ENCODE measurements at places on chromosomes 6 and 20. TPM values are rescaled to one million over a fixed set of nuclear protein-coding genes. Genes with fewer than 3 reads are reported as not detected.

DNA sequence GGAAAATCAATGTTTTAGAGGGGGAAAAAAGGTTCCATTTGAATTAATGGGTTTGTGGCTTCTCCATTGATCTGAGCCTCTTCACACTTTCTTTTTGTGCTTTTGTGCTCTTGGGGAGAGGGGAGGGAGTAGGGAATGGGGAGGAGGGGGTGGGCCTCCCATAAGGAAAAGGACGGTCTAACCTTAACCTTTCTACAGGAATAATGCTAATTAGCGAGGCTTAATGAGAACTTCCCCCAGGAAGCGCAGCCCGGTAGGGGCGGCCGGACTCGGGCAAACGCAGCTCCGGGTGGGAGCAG is 103.0 kb downstream of the NOL4L start:
- DNase-seq: no peak

DNA sequence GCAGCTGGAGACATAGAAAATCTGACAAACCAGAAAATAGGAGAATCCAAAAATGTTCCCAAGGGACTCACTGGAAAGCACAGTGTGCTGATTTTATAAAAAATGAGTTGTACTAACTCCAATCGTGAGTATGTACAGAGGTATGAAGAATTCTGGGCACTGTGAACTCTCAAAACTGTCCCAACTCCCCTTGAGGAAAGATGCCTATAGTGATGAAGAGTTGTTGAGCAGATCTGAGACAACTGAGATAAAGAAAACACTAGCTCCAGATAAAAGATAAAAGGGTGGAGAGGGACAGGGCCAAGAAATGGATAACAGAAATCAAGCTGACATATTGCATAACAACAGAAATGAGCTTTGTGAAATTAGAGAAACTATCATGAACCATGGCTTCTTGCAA is 481.4 kb downstream of the MAFB start:
- DNase-seq: no peak

- no peak for DNase-seq
Measured at GRCh38 chr6:44072452-44072958, 54.7 kb downstream of the MRPL14 start.

The BCAS1 gene
- 0.15 TPM for total RNA-seq

GRCh38 chr20:36116807-36117441 is 37.6 kb upstream of the EPB41L1 start:
- DNase-seq: no peak

GRCh38 chr6:143205991-143206390 is 145.3 kb downstream of the AIG1 start:
- DNase-seq: no peak

- no peak for DNase-seq
Measured at GRCh38 chr20:55354720-55355119, 650.6 kb downstream of the CBLN4 start.

The TRIM15 gene
- not detected for total RNA-seq

- DNase-seq: no peak
Measured at GRCh38 chr6:115485400-115485799, 575.3 kb downstream of the FRK start.

DNA sequence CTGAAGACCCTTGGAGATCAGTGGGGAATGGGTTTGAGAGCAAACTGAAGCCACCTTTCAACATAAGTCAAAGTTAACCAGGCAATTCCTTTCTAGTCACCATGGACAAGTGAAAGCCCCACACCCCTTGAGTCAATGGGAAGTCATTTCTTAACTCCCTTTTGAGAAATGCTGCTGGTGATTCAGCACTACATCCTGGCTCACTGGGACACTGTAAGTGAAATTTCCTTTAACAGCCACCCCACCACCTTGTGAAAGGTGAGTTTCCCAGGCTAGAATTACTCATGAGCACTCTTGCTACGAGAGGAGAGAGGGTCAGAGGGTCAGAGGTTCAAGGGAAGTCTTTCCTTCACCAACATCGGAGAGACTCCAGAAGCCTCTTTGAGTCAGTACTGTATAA is 93.3 kb upstream of the MARCKS start:
- DNase-seq: no peak

- DNase-seq: no peak
Measured at GRCh38 chr6:155050311-155050710, 55.2 kb downstream of the TIAM2 start.

The NNAT gene
- total RNA-seq: not detected

The OR12D3 gene
- not detected for total RNA-seq

GRCh38 chr6:105644691-105645090 is 241.8 kb upstream of the PREP start:
- DNase-seq: no peak

DNA sequence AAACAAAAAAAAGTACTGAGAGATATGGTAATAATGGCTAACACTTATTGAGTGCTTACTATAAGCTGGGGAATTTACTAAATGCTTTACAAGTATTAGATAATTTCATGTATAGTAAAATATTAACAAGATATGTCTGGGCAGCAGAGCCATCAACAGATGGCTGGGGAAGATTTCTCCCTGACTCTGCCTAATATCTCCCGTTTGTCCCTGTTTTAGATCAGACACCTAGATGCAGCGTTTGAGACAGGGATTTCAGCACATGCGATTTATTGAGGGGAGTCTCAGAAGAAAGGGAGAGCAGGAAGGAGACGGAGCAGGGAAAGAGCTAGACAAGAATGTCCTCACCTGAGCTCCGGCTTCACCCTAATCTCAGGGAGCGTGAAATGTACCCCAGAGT is 36.9 kb upstream of the ADGRF1 start:
- DNase-seq: no peak

The MUC22 gene
- not detected for total RNA-seq

The SYTL3 gene
- 96.6 TPM for total RNA-seq

DNA sequence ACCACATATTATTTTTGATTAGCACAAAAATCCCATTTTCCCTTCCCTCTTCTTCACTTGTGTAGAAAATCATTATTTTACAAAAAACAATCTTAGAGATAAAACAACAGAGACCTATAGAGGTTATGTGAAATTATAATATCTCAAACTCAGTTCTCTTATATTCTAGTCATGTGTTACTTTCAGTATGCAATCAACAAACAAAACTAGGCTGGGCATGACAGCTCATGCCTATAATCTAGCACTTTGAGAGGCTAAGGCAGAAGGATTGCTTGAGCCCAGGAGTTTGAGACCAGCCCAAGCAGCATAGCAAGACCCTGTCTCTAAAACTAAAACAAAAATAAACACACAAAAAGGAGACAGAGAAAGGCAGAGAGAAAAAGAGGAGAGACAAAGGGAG is 211.4 kb upstream of the SGK1 start:
- no peak for DNase-seq

Data from CD8-positive, alpha-beta memory T cell (primary cell).